ELR (cell line): ENCODE measurements at places on chromosomes 5 and 9.

- no peak for DNase-seq
Observed at GRCh38 chr9:99451112-99451606, 229.1 kb downstream of the SEC61B start.

GRCh38 chr5:181051841-181052671, 12.0 kb downstream of the BTNL9 start:
- DNase-seq, result no peak

- DNase-seq, result peak; percentile 97
Observed at GRCh38 chr9:95018099-95018936, 291.8 kb downstream of the AOPEP start.

- DNase-seq, result no peak
Observed at GRCh38 chr5:1382248-1382700, 37.4 kb upstream of the CLPTM1L start.

DNA sequence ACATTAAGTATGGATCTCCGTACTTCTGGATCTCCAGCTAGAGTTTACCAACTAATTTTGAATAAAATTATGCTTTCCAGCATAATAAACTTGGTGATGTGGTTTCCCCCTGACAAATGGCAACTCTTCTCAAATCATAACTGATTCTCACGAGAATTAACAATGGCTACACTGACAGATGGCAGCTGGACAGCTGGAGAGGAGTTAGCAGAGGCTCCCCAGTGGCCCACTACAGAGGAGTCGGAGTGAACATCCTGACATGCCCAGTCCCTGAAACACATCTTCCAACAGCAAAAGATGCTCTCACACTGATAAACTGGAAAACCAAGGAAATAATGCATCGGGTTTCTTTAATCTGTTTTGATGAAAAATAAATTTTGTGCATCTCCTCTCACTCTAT, 239.6 kb downstream of the MAN2A1 start:
- DNase-seq, result no peak

GRCh38 chr5:87020099-87020934, 247.4 kb upstream of the RASA1 start:
- DNase-seq, result peak; percentile 24

DNA sequence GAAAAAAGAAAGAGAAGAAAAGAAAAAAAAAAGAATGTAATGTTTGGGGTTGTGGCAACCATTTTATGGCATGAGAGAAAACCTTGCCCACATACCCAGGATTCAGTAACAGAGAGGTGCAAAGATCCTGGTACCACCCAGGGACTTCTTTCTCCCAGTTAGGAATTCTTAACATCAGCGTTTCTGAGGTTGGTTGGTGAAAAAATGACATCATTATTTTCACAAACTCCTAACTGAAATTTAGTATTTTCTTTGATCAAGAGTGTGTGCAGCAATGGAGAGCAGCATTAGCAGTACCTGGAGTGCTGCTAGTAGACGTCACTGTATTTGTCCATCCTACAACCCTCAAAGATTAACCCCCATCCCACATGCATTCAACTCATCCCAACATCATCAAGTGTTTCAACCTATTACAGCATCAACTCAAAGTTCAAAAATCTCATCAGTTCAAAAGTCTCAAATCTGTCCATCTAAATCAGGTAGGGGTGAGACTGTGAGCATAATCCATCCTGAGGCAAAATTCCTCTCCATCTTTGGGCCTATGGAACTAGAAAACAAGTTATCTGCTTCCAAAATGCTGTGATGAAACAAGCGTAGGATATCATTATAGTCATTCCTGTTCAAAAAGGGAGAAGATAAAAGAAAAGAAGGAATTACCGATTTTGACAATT, 60.1 kb upstream of the MSX2 start:
- no peak for DNase-seq

- DNase-seq, result no peak
Observed at GRCh38 chr9:87152256-87152655, 204.9 kb upstream of the GAS1 start.

- DNase-seq, result peak; percentile 95
Observed at GRCh38 chr9:72383978-72384709, 19.1 kb upstream of the ZFAND5 start.

- DNase-seq, result no peak
Observed at GRCh38 chr5:153765987-153766386, 272.7 kb downstream of the FAM114A2 start.

DNA sequence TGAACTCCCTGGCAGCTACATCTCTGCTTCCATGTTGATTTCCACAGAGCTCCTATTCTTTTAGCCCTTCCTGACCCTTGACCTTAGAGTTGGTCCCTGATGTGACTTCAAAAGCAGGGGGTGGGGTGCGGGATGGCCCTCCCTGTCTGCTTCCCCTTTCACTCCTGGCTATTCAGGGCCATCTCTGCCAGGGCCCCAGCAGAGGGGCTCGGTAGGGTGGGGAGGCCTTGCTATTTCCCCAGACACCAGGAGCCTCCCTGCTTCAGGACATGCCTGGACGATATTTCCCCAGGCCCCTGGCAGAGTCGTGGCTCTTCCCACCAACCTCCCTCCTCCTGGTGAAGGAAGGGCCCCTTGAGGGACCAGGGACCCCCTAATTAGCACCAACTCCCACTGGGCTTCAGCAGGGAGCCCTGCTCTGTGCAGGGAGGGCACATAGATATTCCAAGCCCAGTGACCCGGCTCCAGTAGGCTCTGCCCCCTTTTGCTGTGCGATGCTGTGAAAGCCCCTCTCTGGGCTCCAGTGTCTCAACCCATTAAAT, 17.3 kb downstream of the CORO2A start:
- no peak for DNase-seq

DNA sequence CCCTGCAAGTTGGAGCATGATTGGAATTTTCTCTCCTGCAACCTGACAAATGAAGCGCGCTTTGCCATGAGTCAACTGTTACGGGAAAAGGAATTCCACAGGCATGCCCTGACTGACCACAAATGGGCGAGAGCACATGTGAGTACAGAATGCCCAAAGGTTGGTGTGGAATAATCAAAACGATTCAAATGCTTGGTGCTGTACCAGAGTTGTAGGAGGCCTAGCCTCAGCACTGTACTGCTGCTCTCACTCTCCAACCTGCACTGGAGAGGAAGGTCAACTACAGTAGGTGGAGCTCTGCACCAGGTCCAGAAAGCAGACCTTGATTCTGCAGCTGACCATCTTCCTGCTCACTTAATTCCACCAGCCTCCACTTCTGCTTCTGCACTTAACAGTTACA, 406.9 kb upstream of the ACTBL2 start:
- peak; percentile 90 for DNase-seq

DNA sequence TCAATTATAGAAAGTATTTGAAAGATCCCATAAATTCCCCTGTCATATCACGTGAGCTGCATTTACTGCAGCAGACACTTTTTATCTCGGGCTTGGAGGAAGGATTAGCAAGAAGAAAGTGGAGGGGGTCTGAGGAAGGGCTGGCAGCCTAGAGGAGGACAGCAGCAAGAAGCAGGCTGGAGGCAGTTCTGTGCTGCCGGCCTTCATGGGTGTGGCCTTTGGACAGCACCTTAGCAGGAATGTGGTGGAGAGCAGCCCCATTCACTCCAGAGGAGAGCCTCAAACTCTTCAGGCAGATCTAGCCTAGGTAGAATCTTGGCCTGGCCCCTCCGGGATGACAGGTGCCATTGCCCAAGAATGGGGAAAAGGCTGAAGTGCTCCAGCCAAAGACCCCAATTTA, 89.8 kb upstream of the GABRP start:
- DNase-seq, result no peak

GRCh38 chr9:114631166-114631565, 20.1 kb downstream of the TMEM268 start:
- DNase-seq, result no peak

- DNase-seq, result no peak
Observed at GRCh38 chr5:110879675-110880074, 140.9 kb downstream of the SLC25A46 start.

GRCh38 chr5:4083591-4084337, 488.1 kb downstream of the IRX1 start:
- no peak for DNase-seq

- peak; percentile 68 for DNase-seq
Observed at GRCh38 chr5:33832404-33833236, 59.2 kb downstream of the ADAMTS12 start.

- DNase-seq, result no peak
Observed at GRCh38 chr9:120757026-120757913, 35.9 kb downstream of the FBXW2 start.

DNA sequence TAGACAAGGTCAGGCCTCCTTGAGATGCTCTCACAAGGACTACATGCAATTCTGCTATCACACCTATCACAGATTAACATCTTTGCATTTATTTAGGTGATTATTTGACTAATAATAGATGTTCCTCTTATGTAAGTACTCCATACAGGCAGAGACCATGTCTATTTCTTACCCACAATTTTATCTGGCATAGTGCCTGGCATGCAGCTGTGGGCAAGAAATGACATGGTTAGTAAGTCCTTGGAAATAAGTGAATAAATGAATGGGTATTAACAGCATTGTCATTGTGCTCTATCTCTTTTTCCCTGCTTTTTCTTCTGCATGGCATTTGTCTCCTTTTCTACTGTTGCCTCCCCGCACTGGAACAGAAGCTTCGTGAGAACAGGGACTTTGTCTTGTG, 49.4 kb downstream of the SLC22A5 start:
- no peak for DNase-seq

DNA sequence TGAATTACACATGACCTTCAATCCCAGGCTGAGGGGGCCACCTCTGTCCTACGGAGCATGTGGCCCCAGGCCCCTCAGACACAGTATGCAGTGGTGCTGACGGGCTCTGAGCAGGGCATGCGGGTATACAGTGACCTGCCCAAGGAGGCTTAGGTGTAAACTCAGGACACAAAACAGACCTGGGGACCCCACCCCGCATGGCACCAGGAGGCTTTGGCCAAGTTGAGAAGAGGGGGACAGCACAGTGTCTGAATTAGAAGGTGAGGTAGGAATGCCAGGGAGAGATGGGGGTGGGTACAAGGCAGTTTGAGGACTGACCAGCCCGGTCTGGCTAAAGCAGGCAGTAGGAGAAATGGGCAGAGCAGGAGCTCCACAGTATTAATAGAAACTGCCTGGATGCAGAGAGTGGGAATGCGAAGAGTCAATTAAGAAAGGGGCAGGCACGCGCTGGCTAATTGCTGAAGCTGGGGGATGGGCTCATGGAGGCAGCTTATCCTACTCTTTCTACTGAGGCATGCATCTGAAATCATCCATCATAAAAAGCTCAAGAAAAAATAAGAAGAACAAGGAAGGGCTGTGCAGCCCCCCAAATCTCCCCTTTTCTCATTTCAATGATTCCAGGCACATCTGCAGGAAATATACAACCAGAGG, 109.0 kb downstream of the GABBR2 start:
- no peak for DNase-seq

- DNase-seq, result peak; percentile 15
Observed at GRCh38 chr5:68924481-68925145, 169.2 kb upstream of the SLC30A5 start.

DNA sequence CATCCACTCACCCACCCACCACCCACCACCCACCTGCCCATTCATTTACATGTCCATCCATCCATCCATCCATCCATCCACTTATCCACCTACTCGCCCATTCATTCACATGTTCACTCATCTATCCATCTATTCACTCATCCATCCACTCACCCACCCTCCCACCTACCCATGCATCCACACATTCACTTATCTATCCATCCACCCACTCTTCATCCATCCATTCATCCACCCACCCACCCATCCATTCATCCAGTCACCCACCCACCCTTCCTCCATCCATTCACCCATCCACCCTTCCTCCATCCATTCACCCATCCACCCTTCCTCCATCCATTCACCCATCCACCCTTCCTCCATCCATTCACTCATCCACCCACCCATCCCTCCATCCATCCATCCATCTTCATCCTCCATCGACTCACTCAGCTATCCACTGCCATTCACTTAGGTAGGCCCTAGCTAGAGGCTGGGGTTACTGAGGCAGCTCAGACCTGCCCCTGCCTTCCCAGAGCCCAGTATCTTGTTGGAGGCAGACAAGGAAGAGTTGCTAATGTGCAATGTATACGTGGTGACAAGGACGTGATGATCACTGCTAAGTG, 12.7 kb downstream of the TSPAN17 start:
- no peak for DNase-seq

DNA sequence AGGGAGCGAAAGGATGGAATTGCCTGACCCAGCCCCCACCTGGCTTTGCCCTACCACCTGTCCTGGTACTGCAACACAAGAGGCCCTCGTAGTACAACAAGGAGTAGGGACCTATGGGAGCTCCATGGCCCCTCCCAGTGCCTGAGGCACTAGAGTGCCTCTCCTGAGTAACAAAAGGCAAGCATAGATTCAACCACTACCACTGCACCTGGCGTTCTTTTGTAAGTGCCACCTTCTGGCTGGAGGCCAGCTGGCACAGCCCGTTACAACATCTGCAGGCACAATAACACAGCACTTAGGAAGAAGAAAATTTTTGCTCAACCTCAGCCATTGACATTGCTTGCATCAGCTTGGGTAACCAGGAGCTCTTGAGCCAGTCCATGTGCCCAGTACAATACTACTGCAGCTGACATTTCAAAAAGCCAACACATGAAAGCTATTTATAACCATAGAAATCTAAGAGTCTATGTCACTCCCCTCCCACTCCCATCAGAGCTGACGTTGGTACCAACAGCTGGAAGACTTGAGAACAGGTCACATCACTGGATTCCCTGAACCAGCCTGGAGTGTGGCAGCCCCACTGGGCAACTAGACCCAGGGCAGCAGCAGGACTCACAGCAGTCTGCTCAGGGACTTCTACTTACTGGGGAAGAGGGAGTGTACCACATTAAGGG, 17.7 kb upstream of the FAM174A start:
- no peak for DNase-seq

DNA sequence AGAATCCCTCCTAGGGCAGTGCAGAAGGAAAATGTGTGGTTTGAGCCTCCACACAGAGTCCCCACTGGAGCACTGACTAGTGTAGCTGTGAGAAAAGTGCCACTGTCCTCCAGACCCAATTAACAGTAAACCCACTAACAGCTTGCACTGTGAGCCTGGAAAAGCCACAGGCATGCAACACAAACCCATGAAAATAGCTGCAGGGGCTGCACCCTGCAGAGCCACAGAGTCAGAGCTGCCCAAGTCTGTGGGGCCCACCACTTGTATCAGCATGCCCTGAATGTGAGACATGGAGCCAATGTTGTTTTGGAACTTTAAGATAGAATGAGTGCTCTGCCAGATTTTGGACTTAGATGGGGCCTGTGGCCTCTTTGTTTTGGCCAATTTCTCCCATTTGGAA, 119.8 kb upstream of the CDH9 start:
- DNase-seq, result no peak
